ENCODE measurements at places on chromosomes 1 and 21. TPM values are rescaled to one million over a fixed set of nuclear protein-coding genes. Genes with fewer than 3 reads are reported as not detected.

CHODL gene
- total RNA-seq: 0.79 TPM

ADPRS gene
- total RNA-seq: 13.0 TPM

TMEM222 gene
- total RNA-seq: 26.7 TPM

SMG5 gene
- total RNA-seq: 65.3 TPM

C1orf21 gene
- total RNA-seq: 28.4 TPM

FAM3B gene
- not detected for total RNA-seq

KLHDC7A gene
- not detected for total RNA-seq

CFHR5 gene
- total RNA-seq: not detected

AMY1A gene
- total RNA-seq: not detected

ZBTB21 gene
- total RNA-seq: 9.4 TPM

CLCA4 gene
- not detected for total RNA-seq

KLHL17 gene
- total RNA-seq: 7.0 TPM

TMEM52 gene
- 0.54 TPM for total RNA-seq

VANGL2 gene
- 6.5 TPM for total RNA-seq

OR2M3 gene
- not detected for total RNA-seq

PRR9 gene
- total RNA-seq: 6.4 TPM

EXOC8 gene
- 25.6 TPM for total RNA-seq

CDC42BPA gene
- total RNA-seq: 36.5 TPM

TSACC gene
- not detected for total RNA-seq

EFNA4 gene
- 10.2 TPM for total RNA-seq

NUAK2 gene
- total RNA-seq: 6.3 TPM

ETNK2 gene
- 144 TPM for total RNA-seq

ZNF683 gene
- total RNA-seq: not detected

NUP133 gene
- total RNA-seq: 31.4 TPM

HRNR gene
- total RNA-seq: not detected

AIRE gene
- total RNA-seq: not detected

OR10J1 gene
- total RNA-seq: not detected

EXTL1 gene
- total RNA-seq: 6.7 TPM

CSF3R gene
- 1.2 TPM for total RNA-seq

OR2M5 gene
- total RNA-seq: not detected

CFAP141 gene
- not detected for total RNA-seq

CTSS gene
- total RNA-seq: 1.2 TPM
